Activated gamma-delta T cell treated with Interleukin-2 at 50 U/mL for 16 hours (primary cell): ENCODE measurements at places on chromosomes 7 and 10.

GRCh38 chr7:147415991-147416390 is 1174.6 kb upstream of the C7orf33 start:
- no peak for DNase-seq

GRCh38 chr10:14358886-14359573 is 28.3 kb upstream of the FRMD4A start:
- DNase-seq = no peak

DNA sequence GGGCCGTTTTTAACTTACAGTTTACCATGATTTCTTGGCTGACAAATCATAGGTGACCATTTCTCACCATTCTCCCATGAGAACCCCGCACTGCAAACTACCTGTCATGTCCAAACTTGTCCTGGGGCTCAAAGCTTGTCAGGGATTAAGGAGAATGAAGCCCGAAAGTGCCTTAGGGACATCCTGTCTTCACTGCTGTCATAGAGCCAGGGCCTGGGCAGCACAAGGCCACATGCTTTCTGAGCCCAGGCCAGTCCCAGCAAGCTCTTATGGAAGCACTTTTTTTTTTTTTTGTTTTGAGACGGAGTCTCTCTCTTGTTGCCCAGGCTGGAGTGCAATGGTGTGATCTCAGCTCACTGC is 33.9 kb downstream of the CCM2 start:
- no peak for DNase-seq

DNA sequence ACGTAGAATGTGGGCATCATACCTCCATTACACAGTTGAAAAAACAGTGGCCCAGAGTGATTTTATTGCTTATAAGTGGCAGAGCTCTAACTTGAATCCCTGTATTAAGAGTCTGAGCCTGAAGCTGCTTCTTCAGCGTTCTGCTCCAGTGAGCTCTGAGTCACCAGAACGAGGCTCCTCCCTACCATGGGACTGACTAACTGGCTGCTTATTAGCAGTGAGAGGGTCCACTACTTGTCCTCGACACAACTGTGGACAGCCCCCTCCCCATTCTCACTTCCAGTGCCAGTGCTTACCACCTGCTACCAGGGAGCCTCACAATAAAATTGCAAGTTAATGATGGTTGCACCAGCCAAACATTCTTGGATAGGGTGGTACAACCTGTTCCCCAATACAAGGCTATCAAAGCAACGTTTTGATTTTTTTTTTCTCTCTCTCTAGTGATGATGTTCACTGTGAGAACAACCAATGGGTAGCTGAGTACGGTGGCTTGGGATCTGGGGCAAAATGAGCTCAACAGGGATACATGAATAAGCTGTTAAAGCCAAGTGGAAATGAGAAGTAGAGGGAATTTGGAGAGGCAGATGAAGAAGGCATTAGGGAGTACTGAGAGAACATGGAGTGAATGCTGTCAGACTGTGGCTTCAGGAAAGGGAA is 2.7 kb upstream of the NRG3 start:
- DNase-seq = no peak
